ENCODE measurements at places on chromosomes 2 and 18. TPM values are rescaled to one million over a fixed set of nuclear protein-coding genes. Genes with fewer than 3 reads are reported as not detected.

GRCh38 chr2:127275356-127275755, 18.6 kb downstream of the ERCC3 start:
- no peak for DNase-seq
- H3K36me3 ChIP-seq = peaks cover 20% of the 10 kb centered on the region
- H3K4me1 ChIP-seq = no peaks in the 10 kb centered on the region
- no peak overlapping the region for H3K4me3 ChIP-seq
- no peaks in the 10 kb centered on the region for H3K27me3 ChIP-seq
- no peak overlapping the region for H3K27ac ChIP-seq

The CCDC141 gene
- 4.6 TPM for total RNA-seq

DNA sequence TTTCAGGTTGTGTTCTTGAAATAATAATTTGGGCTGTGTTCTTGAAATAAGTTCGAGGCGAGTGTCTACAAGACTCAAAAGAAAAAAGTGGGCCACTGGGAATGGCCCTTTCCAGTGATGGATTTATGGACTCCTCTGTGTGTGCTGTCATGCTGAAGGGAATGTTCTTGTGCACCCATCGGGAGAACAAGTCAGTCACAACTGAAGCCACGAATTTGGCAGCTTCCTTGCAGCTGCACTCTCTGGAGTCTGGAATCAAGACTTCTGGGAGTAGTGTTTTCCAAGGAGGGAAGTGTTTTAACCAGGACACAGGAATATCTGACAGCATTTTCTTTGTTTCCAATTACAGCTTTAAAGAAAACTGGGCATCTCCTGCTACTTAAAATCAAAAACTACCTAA, 620 bp downstream of the SLC14A1 start:
- no peaks in the 10 kb centered on the region for H3K27me3 ChIP-seq
- no peaks in the 10 kb centered on the region for H3K36me3 ChIP-seq
- H3K27ac ChIP-seq = no peak overlapping the region
- DNase-seq = no peak
- no peak overlapping the region for H3K4me3 ChIP-seq

The FTCDNL1 gene
- total RNA-seq = 5.0 TPM

Data from sigmoid colon (tissue), 7 donors.